Left cardiac atrium (tissue), 4 donors: ENCODE measurements at places on chromosomes 7 and 10. TPM values are rescaled to one million over a fixed set of nuclear protein-coding genes. Genes with fewer than 3 reads are reported as not detected.

The HSPB1 gene
- 1,191 TPM for total RNA-seq

The LIPN gene
- total RNA-seq, result not detected

The PRLHR gene
- total RNA-seq, result not detected

The MBL2 gene
- not detected for total RNA-seq

The ATP6V0A4 gene
- not detected for total RNA-seq

The GPR26 gene
- not detected for total RNA-seq

The KMT2C gene
- 42.5 TPM for total RNA-seq

The PNLIPRP2 gene
- total RNA-seq, result not detected

The OR6B1 gene
- total RNA-seq, result not detected

The DUSP5 gene
- 14.3 TPM for total RNA-seq

The TLX1 gene
- not detected for total RNA-seq

The SLC26A5 gene
- total RNA-seq, result not detected

The TMEM270 gene
- total RNA-seq, result not detected

The TCF7L2 gene
- 16.3 TPM for total RNA-seq

The INA gene
- total RNA-seq, result not detected

The FAM185A gene
- 4.4 TPM for total RNA-seq

The WDR11 gene
- total RNA-seq, result 19.2 TPM

The SOSTDC1 gene
- total RNA-seq, result 2.8 TPM

The HOGA1 gene
- 13.2 TPM for total RNA-seq

The ACADSB gene
- 55.1 TPM for total RNA-seq

The UPK3BL1 gene
- 8.3 TPM for total RNA-seq

The OPN1SW gene
- total RNA-seq, result not detected

The SRI gene
- total RNA-seq, result 81.7 TPM

The PON1 gene
- not detected for total RNA-seq

The RBP3 gene
- not detected for total RNA-seq

The PLEKHS1 gene
- not detected for total RNA-seq

The GPER1 gene
- total RNA-seq, result 4.6 TPM

The TFR2 gene
- total RNA-seq, result 0.29 TPM

The KAZALD1 gene
- 7.2 TPM for total RNA-seq

The EPHA1 gene
- 0.71 TPM for total RNA-seq

The CPN1 gene
- not detected for total RNA-seq

The SPDYE16 gene
- total RNA-seq, result 0.12 TPM

The ADK gene
- total RNA-seq, result 34.9 TPM

The UROS gene
- 59.5 TPM for total RNA-seq

The ST8SIA6 gene
- total RNA-seq, result 3.6 TPM

The TWIST1 gene
- 5.4 TPM for total RNA-seq

The NRCAM gene
- total RNA-seq, result 0.47 TPM

The CCNY gene
- 76.5 TPM for total RNA-seq

The NAT16 gene
- total RNA-seq, result not detected

The ZNF117 gene
- total RNA-seq, result 9.4 TPM

The HACD1 gene
- 104 TPM for total RNA-seq

The FAM25C gene
- total RNA-seq, result not detected

The ELAPOR2 gene
- 9.5 TPM for total RNA-seq

The LARP4B gene
- total RNA-seq, result 45.3 TPM

The KIF20B gene
- 1.6 TPM for total RNA-seq

The NKX2-3 gene
- not detected for total RNA-seq

The COL13A1 gene
- 3.8 TPM for total RNA-seq

The BHLHA15 gene
- 0.38 TPM for total RNA-seq

The MYH16 gene
- not detected for total RNA-seq
